ENCODE measurements at places on chromosomes 5 and 9.

DNA sequence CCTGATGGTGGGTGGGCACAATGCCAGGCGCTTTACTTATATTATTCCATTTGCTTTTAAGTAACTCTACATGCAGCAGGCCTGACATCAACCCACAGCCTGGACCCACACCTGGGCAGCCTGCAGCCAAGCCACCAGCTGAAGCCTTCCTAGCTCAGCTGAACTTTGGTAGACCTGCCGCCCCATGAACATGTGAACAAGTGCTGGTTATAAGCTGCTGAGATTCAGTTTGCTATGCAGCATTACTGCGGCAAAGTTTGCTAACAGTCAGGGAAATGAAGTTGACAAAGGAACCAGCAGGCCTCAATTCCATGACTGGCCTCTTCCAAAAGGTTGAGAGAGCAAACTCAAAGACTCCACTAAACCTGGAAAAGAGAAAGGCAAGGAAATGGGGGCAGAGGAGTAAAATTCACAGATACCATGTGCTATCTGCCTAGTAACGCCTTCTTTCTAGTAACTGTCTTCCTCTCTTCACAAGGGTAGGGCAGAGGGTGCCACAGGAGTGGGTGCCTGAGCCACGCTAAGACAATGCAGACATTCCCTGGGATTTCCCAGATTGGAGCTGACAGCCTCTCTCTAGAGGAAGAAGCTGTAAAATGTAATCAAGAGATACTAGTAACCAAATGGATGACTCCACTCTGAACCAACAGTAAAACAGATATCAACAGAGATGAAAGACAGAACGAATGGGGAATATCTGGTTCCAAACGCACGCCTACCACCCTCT lies 2.9 kb downstream of the BOD1 start:
- DNase-seq, result no peak

DNA sequence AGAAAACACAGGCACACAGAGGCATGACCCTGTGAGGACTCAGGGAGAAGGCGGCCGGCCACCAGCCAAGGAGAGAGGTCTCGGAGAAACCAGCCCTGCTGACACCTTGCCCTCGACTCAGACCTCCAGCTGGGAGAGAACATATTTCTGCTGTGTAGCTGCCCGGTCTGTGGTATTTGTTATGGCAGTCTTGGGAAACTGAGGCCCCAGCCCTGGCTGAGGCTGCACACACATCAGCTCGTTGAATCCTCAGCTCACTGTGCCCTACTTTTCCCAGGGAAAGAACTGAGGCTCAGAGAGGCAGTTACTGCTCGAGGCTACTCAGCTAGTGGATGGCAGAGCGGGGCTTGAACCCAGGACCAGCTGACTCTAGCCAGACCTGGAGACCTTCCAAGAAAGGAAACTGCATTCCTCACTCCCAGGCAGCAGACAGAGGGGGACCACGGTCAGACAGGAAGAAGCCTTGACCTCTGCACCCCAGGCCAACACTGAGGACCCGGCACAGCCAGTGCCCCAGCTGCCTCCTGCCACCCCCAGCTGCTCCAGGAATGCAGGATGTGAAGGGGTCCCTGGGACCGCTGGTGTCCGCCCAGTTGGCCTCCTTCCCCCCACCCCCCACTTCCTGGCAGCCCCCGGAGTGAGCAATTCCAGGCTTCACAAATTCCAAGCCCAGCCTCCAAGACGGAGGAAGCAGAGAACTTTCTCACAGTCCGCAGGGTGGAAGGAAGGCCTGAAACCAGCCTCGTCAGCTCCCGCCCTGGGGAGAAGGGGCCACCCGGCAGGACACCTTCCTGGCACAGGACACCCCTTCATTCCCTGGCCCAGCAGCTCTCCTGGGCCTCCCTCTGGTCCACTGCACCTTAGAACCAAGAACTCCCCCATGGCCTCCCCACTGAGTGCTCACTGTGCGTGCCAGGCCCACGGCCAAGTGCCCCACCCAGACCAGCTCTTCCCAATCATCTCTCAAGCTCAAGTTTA lies 69.9 kb downstream of the LRSAM1 start:
- no peak for DNase-seq

GRCh38 chr5:112983363-112983762 lies 6.8 kb downstream of the DCP2 start:
- DNase-seq, result no peak

- DNase-seq, result no peak
Observed at GRCh38 chr5:146515473-146516150, 378 bp downstream of the GPR151 start.

- DNase-seq, result no peak
Observed at GRCh38 chr5:111495159-111495558, 17.2 kb downstream of the STARD4 start.

DNA sequence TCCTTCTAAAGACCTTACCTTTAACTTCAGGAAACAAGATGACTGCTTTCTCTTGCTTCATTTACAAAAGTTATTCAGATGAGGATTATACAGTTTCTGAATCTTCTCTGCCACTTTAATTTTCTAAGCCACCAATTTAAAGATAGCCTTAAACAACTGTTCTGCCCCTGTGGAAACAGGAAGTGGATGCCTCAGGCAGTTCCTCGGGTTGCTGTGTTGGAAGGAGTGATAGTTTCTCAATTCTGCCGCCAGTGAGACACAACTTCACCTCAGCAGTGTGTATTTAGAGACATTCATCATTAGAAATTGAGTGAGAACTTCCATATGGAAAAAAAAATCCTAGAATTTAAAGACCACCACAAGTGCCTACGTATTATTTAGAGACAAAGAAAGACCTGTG lies 475.1 kb upstream of the WWC1 start:
- no peak for DNase-seq

All from epithelial cell of proximal tubule (primary cell).